Neural crest cell (in vitro differentiated cells): ENCODE measurements at places on chromosomes 4 and X. TPM values are rescaled to one million over a fixed set of nuclear protein-coding genes. Genes with fewer than 3 reads are reported as not detected.

BST1 gene
- total RNA-seq: 0.75 and 1.1 TPM in 2 replicates

GRCh38 chr4:113145519-113146291 is 96.3 kb downstream of the ANK2 start:
- DNase-seq: peak; percentile 25

DNA sequence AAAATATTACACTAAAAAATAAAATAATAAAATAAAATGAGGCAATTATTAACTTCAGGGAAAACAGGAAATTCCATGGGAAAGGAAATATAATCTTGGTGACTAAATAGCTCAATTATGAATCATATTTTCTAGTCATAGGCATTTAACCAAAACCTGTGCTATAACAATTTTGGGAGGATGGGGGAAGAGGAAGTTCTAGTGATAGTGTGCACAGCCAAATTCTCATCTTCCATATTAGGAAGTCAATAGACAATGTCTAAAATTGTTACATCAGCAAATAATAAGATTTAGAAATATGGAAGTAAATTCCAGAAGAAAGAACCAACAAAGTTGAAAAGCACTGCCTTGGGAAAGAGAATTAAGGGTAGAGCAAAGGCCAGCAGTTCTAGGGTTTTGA is 2.8 kb downstream of the AWAT2 start:
- no peak for DNase-seq

DNA sequence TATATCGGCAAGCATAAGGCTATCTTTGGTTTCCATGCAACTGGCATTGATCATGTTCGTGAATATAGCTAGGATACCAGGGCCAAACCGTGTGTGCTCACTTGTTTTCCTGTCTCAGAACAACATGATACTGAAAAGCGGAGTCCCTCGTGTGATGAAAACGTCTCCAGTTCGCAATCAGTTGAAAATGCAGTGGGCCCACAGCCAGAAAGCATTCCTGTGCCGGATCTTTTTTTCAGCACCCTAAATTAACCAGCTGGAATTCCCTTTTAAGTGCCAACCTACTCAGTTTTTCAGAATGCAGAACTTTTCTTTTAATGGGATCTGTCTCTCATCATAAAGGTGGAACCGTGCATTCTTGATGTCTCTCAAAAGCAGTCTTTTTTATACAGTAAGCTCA is 130.8 kb upstream of the FRG1 start:
- no peak for DNase-seq

DNA sequence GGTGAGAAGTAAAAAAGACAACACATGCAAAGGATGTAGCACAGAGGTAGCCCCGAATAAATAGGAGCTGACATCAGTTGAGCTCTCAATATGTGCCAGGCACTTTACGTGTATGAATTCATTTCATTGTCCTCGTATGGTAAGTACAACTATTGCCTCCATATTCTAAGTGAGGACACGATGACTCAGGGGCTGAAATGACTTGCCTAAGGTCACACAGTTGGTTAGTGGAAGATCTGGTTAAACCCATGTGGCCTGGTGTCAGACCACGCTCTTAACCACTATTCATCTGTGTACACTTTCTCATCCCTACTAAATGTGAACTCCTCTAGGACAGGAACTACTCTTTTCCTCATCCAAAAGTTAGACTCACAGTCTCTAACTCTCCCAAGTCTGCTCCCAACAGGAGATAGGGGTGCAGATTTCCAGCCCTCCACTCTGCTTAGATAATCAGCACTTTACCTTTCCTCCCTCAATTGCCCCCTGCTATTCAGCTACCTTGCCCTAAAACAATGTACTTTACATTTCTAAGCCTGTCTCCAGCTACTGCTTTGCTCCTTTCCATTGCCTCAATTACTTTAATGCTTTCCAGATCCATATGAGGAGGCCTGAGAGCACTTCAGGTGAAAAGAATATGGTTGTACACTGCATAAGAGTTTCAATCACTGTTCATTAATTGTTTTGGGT is 58.8 kb upstream of the LHFPL1 start:
- DNase-seq: no peak

- DNase-seq: no peak
These were observed 586 bp upstream of the NSG1 start for GRCh38 chr4:4386296-4386735.

- DNase-seq: no peak
These were observed 24.9 kb downstream of the RGS12 start for GRCh38 chr4:3317656-3318211.

- no peak for DNase-seq
These were observed 92.8 kb downstream of the CBR4 start for GRCh38 chr4:168917138-168917779.

DNA sequence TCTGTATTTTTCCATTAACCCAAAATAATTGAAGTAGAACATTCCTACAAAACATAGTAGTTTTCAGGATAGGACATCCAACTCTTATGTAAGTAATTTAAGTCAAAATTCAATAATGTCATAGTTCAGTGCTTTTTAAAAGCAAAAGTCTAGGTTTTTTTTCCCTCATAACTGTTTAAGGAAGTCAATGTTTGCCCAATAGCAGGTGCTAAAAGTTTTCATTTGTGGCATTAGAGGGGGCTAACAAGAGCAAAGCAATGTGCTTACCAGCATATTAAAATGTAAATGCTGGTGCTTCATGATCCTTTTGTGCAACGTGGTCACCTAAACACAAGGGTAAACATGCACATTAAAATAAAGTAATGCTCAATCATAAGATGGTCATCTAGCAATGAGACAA is 155.2 kb upstream of the PPP1R2C start:
- DNase-seq: no peak
